ENCODE measurements at places on chromosomes 4 and X.
A peak's percentile ranks its signal among the peaks of the same experiment; 100 is the strongest.

- DNase-seq = no peak
Measured at GRCh38 chrX:30308263-30309138, 689 bp downstream of the NR0B1 start.

- DNase-seq = no peak
Measured at GRCh38 chr4:11197631-11198341, 230.9 kb downstream of the HS3ST1 start.

GRCh38 chr4:185145572-185145971 lies 2.5 kb downstream of the SLC25A4 start:
- no peak for DNase-seq

DNA sequence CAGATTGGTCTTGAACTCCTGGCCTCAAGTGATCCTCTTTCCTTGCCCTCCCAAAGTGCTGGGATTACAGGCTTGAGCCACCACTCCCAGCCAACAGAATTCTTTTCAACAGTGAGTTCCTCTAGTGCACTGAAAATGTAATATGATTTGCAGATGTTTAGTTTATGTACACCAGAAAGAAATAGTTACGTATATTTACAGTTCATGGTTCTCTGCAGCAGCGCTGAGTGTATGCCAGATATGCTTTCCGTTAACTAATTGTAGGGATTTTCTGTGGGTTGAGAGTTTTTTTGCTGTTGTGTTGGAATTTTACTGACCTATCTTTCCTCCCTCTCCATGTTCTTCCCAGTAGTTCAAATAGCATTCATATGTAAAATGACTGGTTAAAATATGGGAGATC lies 44.0 kb downstream of the GAB1 start:
- DNase-seq = no peak

DNA sequence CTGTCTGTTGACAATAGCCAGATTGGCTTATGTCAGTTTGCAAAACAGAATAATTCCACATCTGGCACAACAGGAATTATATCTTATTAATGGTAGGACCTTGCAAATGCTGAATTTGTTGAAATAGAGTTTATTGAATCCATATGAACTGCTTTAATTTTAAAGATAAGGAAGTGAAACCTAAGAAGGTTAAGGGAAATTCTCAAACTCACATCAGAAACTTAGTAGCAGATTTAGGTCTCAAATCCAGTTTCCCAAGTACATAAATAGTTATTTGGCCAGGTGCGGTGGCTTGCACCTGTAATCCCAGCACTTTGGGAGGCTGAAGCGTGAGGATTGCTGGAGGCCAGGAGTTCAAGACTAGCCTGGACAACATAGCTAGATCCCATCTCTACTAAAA lies 117.1 kb downstream of the HNRNPD start:
- no peak for DNase-seq

GRCh38 chr4:86670298-86670697 lies 76.2 kb downstream of the PTPN13 start:
- no peak for DNase-seq

GRCh38 chr4:122536001-122536400 lies 79.5 kb upstream of the IL2 start:
- no peak for DNase-seq

DNA sequence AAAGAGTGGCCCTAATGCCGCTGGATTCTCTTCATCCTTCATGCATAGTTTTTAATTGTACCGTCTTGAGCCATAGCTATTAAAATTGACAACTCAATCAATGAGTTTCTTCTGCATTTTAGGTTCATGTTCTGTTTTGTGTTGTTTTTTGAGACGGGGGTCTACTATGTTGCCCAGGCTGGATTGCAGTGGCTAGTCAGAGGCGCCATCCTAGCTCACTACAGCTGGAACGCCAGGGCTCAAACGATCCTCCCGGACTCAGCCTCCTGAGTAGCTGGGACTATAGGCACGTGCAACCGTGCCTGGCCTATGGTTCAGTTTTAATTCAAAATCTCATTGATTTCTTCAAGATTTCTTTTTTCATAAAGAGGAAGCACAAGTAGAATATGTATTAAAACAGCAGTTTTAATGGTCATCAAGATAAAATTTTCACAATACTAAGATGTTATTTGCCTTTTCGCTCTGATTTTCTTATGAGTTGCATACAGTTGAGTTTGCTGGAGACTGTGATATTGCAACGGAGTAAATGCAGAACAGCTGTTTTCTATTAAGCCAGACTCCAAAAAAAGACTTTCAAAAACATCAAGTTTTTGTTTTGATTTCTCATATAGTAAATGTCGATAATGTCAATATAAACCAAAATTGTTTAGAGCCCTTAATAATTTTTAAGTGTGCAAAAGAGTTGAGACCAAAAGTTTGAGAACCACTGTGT lies 1.1 kb upstream of the STX18 start:
- DNase-seq = no peak

DNA sequence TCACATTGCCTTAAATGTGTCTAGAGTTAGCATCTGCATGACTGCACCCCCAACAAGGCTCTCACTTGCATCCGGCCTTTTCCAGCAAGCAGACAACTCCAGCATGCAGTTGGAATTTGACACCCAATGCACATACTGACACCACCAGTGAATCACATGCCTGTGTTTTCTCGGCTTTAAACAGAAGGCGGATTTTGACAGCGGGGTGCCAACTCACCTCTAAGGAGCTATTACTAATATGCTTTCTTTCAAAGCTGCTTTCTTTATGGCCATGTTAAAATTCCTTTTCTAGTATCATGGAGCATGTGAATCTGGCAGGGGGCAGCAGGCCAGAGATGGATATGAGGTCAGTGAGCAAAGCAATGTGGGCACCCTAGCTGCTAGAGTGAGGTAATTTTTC lies 78.0 kb upstream of the CLNK start:
- DNase-seq = no peak

- DNase-seq = no peak
Measured at GRCh38 chr4:176794151-176794550, 1.4 kb upstream of the VEGFC start.

- DNase-seq = peak; percentile 16
Measured at GRCh38 chr4:99763635-99764101, 53.0 kb upstream of the DAPP1 start.

DNA sequence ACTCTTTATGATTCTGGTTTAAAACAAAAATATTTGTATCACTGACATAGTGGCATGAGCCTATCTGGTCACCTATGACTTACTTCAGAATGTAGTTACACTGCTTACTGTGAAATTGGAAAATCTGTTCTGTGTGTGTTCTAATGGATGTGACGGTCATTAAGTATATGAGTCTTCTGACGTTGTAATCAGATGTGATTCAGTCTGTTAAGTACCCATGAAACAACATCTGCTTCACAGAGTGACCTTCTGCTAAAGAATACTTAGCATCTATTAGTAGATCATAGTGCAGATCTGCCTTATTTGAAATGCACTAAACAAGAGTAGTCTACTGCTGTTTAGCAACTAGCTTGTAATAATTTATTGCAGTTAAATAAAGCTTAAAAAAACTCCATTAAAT lies 317.1 kb downstream of the DCTD start:
- no peak for DNase-seq

GRCh38 chr4:119081943-119082342 lies 53.7 kb upstream of the MYOZ2 start:
- DNase-seq = no peak

DNA sequence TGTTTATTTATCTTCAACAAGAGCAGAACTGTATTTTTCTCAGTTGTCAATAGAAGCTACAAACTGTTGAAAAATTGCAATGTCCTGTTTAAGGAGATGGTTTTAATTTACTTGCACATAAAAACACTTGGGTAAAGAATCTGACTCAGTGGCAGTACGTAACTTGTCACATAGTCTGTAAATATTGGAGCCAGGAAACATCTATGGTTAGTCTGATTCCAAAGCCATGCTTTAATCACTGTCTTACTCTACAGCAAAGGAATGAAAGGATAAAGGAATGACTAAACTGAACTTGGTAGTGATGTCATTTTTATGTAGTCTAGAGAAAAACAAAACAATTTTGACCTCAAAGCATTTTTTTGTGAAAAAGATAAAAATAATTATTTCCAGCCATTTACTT lies 537.2 kb downstream of the STIM2 start:
- no peak for DNase-seq

DNA sequence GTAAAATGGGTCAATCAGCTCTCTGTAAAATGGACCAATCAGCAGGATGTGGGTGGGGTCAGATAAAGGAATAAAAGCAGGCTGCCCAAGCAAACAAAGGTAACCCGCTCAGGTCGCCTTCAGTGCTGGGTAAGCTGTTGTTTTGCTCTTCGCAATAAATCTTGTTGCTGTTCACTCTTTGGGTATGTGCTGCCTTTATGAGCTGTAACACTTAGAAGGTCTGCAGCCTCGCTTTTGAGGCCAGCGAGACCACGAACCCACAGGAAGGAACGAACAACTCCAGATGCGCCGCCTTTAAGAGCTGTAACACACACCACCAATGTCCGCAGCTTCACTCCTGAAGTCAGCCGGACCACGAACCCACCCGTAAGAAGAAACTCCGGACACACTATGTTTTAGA lies 11.5 kb upstream of the CAMK2D start:
- DNase-seq = peak; percentile 71

DNA sequence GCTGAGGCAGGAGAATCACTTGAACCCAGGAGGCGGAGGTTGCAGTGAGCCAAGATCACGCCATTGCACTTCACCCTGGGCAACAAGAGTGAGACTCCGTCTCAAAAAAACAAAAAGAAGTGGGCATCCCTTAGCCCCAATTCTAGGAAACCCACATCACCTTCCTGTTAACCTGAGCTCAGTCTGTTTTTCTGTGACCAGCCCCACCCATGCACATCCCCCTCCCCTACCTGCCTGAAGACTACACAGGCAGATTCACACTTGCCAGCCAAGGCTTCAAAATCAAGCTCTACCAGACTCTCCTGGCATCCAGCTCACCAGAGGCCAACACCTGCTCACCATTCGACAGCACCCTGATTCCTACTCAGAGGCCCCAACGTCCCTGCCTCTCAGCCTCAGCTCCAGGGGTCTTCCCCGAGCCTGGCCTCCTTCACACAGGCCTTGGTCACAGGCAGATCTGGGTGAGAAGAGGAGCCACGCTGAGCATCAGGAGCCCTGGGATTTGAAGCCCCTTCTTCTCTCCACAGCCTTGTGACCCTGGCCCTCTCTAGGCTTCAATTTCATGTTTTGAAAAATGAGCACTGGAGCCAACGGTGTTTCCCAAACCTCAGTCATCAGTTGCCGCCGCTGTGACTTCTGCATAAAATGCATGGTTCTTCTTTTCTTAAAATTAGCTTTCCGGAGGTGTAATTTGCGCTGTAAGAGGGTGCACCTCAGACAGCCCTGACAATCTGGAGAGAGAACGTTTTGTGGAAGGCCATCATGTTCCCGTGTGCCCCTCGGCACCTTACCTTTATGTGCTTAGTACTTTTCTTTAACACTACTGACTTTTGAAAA lies 47.3 kb downstream of the JAKMIP1 start:
- no peak for DNase-seq

- DNase-seq = no peak
Measured at GRCh38 chr4:104532677-104533076, 38.0 kb upstream of the CXXC4 start.

GRCh38 chrX:57817302-57817701 lies 93.0 kb downstream of the ZXDA start:
- peak; percentile 4 for DNase-seq

DNA sequence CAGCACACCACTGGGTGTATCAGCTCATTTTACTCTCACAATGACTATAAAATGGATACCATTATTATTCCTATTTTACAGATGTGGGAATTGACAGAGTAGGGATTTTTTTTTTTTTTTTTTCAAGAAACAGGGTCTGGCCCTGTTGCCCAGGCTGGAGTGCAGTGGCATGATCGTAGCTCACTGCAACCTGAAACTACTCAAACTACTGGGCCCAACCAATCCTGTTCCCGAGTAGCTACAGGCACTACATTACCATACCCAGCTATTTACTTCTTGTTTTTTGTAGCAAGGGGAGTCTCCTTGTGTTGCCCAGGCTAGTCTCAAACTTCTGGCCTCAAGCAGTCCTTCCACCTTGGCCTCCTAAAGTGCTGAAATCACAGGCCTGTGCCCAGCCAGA lies 95.2 kb downstream of the LARP7 start:
- DNase-seq = no peak

- DNase-seq = no peak
Measured at GRCh38 chr4:82901183-82901718, 716 bp downstream of the THAP9 start.

GRCh38 chrX:136417806-136418205 lies 69.9 kb upstream of the BRS3 start:
- DNase-seq = no peak

DNA sequence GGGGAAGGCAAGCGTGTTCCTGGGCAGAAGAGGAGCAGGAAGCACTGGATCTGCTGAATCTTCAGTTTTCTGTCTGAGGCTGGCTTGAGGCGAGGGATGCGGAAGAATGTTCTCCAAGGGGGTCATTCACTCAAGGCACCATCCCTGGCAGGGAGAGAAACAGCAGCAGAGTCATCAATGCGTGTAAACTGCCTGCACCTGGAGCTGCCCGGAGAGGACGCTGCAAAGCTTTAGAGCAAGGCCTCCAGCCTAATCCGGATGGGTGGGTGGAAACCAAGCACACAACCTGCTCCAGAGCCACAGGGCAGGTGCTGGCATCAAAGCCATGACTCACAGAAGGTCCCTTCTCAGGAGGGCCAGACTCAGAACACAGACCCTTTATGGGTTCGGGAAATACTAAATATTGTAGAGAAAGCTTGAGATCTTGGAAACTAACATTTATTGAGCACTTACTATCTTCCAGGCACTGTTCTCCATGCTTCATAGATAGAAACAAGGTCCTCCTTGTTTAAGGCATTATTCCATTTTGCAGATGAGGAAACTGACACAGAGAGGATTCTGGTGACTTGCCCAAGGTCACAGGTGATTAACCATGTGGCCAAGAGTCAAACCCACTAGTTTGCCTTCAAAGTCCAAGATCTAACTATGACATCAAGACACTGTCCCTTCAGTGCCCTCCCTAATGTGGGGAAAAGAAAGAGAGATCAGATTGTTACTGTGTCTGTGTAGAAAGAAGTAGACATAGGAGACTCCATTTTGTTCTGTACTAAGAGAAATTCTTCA lies 7.7 kb downstream of the PROM1 start:
- DNase-seq = no peak

GRCh38 chr4:140595065-140595464 lies 26.3 kb upstream of the UCP1 start:
- DNase-seq = no peak

GRCh38 chr4:19194672-19195071 lies 1057.0 kb upstream of the SLIT2 start:
- no peak for DNase-seq

DNA sequence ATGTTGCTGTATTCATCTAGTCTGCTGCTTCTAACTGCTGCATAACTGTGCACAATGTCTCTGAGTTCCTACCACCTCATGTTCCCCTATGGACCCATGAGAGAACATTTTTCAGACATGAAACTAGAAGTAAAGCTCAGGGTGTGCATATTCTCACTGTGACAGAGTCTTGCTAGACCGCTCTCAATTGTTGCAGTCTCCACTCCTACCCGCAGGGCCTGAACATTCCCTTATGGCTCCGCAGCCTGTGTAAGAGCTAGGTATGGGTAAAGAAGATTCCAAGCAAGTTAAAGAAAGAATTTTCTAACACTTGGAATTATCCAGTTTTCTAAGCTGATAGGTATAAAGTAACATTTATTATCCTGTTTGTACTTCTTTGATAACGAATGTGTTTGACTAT lies 5.4 kb downstream of the OCIAD2 start:
- DNase-seq = no peak
